Body of pancreas (tissue), 4 donors: ENCODE measurements at places on chromosomes 16 and 17.

DNA sequence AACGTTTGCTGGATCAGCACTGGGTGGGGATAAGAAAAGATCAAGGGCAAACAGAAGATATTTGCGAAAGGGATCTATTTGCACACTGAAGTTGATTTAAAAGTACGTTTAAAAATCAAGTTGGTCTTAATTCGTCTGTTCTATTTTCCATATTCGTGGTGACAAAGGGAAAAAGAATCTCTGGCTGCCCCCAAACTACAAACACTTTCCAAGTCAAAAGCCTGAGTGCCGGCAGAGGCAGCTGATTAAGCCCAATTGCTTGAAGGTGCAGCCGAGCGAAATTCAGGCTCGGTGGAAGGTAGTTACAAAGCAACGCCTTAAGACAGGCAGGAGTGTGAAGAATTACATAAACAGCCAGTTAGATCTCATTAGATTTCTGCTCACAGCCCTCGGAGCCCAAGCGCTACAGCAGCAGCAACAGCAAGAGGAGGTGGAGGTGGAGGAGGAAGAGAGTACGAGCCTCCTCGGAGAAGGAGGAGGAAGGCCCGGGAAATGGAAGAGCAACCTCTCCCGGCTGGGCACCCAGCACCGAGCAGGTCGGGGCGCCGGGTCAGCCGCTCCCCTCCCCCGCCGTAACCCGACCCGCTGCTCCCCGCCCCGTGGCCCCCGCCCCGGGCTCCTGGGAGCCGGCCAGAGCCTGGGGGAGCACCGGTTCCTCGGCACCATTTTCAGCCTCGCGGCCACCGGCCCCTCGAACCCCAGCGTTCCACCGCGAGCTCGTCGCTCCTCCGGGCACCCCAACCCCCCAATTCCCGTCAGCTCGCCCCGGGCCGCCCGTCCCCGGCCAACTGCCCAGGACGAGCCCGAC, 890 bp downstream of the TOB1 start:
- DNase-seq: peak; percentile 71

DNA sequence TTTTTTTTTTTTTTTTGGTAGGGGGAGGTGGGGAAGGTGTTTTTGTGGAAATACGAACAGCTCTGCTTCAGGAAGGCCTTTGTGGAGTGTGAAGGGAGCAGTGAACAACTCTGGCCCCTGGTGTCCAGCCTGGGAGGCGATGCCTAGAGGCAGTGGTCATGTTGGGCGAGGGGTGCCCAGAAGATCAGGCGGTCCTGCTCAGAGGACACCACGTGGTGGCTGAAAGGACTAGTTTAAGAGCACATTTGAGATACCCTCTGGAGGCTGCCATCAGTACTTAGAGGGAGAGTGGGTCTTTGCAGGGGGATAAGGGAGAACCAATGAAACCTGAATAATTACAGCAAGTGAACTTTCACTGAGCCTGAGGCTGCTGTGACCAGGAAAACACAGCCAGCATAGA, 40.1 kb upstream of the RHOT1 start:
- DNase-seq: no peak

DNA sequence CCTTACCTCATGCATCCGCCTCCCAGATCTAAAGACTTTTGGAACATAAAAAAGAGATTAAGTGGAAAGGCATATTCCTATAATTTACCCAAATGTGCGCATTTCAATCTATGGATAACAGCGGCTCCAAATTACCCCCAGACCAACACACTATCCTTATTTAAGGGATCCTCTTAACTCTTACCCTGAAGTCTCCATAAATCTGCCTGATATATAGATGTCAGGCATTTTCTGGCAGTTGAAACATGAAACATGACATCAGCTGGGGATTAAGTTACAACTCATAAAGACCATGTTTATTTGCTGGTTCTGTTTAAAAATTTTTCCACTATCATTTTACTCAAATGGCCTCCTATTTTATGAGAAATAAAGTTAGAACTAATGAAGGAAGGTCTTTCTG, 478.5 kb upstream of the SALL1 start:
- no peak for DNase-seq

GRCh38 chr16:89360760-89361435, 129.5 kb downstream of the ANKRD11 start:
- DNase-seq: peak; percentile 40

DNA sequence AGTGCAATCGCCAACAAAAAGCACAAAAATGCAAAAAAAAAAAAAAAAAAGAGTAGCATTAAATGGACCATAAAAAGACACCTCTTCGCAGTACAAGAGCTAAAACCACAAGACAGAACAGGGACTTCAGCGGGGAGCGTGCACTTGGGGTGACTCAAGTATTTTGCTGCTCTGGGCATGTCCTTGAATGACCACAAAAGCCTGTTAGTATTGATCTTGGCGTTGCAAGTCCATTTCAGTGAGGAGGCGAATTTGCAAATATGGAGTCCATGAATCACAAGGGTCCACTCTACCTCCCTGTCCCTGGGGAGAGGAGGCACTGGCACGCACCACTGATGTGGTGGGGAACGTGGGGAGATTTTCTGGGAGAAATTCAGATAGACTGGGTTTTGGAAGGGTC, 78.9 kb downstream of the CNGB1 start:
- no peak for DNase-seq

GRCh38 chr17:78971756-78972506, 7.8 kb downstream of the LGALS3BP start:
- DNase-seq: no peak
